ENCODE measurements at places on chromosomes 5 and 9. TPM values are rescaled to one million over a fixed set of nuclear protein-coding genes. Genes with fewer than 3 reads are reported as not detected.

Gene FBN2
- total RNA-seq, result 0.09 TPM

DNA sequence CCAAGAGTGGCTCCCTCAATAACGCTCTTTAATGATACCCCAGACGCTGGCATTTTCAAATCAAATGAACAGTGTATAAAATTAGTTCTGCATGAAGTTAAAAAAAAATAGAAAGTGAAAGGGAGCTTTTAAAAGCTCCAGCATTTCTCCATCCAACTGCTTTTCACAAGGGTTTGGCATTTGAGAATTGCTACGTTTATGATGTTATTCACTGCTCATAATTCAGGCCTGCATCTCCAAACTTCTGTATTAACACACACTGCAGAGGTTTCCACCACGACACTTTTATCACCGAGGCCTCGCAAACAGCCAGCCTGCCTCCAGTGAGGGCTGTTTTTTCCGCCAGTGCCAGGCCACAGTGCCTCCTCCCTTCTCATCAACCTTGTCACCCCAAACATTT, 205.5 kb upstream of the EFNA5 start:
- no peak for DNase-seq
- H3K4me1 ChIP-seq, result no peaks in the 10 kb centered on the region
- H3K36me3 ChIP-seq, result no peaks in the 10 kb centered on the region
- H3K4me3 ChIP-seq, result no peak overlapping the region

Gene TICAM2
- 1.4 TPM for total RNA-seq

Gene PCDHB14
- total RNA-seq, result not detected

Gene GDA
- not detected for total RNA-seq

DNA sequence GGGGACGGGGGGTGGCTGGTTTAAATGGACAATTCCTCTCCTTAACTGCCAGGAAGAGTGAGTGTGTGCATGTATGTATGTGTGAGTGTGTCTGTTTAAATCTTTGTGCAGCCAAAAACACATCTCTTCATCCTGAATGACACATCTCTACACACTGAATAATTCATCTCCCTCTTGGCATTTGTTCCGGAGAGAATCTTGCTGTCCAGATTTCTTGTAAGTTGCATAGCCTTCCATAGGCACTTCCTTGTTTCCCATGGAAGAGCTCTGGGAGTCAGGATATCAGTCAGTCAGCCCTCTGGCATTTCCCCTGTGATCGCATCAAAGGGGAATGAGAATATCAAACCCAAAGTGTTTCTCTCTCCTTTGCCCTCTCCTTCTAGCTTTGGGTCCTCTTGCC, 74.7 kb downstream of the WWC1 start:
- H3K27me3 ChIP-seq, result no peaks in the 10 kb centered on the region
- no peak for DNase-seq
- no peak overlapping the region for H3K4me3 ChIP-seq
- no peak overlapping the region for H3K27ac ChIP-seq

- no peaks in the 10 kb centered on the region for H3K27me3 ChIP-seq
- no peaks in the 10 kb centered on the region for H3K36me3 ChIP-seq
- no peaks in the 10 kb centered on the region for H3K4me1 ChIP-seq
- no peak overlapping the region for H3K4me3 ChIP-seq
- DNase-seq, result no peak
Measured at GRCh38 chr5:168477060-168477459, 9.2 kb upstream of the RARS1 start.

GRCh38 chr5:32343058-32343672, 30.4 kb upstream of the MTMR12 start:
- no peaks in the 10 kb centered on the region for H3K4me1 ChIP-seq
- H3K27me3 ChIP-seq, result no peaks in the 10 kb centered on the region
- no peaks in the 10 kb centered on the region for H3K36me3 ChIP-seq
- DNase-seq, result no peak
- no peak overlapping the region for H3K27ac ChIP-seq

Data from CD8-positive, alpha-beta memory T cell (primary cell).